ENCODE measurements at places on chromosomes 7 and 10.

DNA sequence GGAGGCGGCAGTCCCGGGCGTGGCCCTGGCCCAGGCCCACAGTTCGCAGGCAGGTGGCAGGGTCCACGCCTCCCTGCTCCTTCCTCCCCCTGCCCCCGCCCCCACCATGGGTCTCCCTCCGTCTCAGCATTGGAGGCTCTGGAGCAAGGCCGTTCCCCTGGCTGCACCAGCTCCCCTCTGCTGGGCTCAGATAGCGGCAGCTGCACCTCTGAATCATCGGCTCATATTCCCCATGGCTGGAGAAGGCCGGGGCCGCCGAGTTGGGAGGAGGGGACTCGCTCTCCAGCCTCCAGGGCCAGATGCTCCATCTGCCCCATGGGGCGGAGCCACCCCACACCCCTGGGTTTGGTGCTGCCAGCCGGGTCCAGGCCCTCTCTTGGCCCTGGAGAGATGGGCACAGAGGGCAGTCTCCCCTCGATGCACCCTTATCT is 145.0 kb downstream of the ELFN1 start:
- DNase-seq: no peak

DNA sequence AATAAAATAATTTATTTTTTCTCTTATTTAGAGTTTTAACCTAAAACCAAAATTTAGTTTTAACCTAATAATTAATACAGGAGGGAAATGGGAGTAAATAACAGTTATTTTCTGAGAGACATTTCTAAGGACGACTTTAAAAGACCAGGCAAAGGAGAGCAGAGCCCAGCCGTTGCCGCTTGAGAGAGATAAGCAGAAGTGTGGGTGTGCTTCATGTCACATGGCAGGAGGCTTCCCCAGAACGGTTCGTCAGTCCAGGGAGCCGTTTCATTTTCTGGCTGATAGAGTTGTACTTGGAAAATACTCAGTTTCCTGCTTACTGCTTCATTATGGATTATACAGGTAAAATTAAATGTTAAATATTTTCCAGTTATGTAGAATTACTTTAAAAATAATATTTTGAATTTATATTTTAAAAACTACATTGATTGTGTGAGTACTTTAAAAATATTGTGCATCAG is 61.4 kb downstream of the ST7 start:
- no peak for DNase-seq

DNA sequence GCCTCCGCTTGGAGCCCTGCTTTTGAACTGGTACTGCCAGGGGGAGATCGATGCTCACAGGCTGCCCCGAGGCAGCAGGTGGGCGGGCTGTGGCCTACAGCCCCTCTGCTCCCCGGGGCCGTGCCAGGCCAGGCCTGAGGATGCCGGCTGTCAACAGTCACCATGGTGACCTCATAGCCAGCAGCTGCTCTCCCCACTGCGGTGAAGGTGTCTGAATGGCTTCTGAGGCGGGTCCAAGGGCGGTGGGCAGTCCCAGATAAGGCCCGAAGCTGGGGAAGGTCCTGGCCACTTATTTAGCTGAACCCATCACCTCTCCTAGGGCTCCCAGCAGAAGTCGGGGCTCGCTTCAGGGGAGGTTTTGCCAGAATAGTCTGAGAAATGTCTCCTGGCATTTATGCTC is 179.3 kb downstream of the ARHGAP12 start:
- DNase-seq: no peak

DNA sequence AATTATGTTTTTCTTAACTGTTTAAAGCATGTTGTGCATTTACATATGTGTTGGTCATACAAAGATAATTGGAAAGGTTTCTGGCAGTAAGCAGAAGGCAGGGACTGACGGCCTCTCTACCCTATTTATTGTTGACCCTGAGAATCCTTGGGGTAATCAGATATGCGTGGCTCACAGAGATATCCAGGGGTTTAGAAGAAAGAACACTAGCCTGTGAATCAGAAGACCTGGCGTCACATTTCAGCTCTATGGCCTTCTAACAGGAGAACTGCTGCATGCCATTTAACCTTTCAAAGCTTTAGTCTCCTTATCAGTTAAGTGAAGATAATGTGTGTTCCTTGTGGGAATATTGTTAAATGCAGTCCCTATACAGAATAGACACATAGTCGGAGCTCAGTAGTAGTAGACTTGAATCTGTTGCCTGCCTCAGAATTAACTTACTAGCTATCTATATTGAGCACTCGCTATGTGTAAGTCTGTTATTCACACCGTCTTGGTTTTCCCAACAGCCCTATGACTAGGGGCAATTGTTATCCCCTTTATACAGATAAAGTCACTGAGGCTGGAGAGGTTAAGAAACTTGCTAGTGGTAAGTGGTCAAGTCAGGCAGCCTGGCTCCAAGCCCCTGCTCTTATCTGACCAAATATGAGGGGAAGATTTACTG is 129.6 kb upstream of the ANKRD1 start:
- no peak for DNase-seq

DNA sequence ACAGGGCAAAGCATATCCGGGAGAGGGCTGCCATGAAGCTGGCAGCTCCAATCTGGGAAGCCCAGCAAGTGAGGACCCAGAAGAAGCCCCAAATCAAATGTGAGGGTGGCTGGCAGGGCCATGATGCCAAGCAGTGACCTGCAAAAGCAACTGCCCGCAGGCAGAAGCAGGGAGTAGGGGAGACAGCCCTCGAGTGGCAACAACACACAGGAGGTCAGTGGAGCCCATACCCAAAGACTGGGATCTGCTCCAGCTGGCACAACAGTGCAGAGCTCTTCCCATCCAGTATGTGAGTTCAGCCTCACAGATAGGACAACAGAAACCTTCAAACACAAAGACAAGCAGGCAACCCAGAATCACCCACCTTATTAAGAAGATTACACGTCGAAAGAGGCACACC is 45.0 kb downstream of the GRID1 start:
- no peak for DNase-seq

- DNase-seq: no peak
Observed at GRCh38 chr10:34918060-34918775, 103.1 kb upstream of the PARD3 start.

GRCh38 chr10:82738592-82738991 is 863.6 kb downstream of the NRG3 start:
- no peak for DNase-seq

- no peak for DNase-seq
Observed at GRCh38 chr7:135361788-135362187, 128.2 kb downstream of the STRA8 start.

GRCh38 chr10:70585578-70586169 is 16.9 kb downstream of the PRF1 start:
- DNase-seq: no peak

DNA sequence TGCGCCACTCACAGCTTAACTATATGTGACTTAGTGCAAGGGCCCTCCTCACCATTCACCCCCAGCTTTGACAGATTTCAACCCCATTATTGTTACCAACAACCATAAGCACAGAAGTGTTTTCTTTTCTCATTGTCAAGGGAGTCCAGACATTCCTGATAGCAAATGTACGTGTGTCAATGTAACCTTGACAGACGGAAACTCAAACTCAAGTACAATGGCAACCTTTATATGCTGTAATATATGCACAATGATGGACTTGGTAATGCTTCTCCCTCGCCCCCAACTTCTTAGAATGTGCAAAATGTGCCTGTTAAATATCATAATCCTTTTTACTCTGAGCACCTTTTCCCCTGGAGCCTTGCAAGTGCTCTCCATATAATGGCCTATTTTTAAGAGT is 34.7 kb downstream of the CYCS start:
- no peak for DNase-seq

All from activated gamma-delta T cell (primary cell).